ENCODE measurements at places on chromosomes 3 and 15. TPM values are rescaled to one million over a fixed set of nuclear protein-coding genes. Genes with fewer than 3 reads are reported as not detected.

Gene GLDN
- not detected for total RNA-seq

Gene SUSD5
- total RNA-seq, result 15.3 TPM

Gene GHSR
- total RNA-seq, result not detected

Gene UPK1B
- not detected for total RNA-seq

All from endothelial cell of umbilical vein (primary cell).